ENCODE measurements at places on chromosomes 3 and 15.

- DNase-seq: no peak
Measured at GRCh38 chr15:39625856-39626255, 45.0 kb downstream of the THBS1 start.

- DNase-seq: no peak
Measured at GRCh38 chr3:89180334-89180733, 72.9 kb downstream of the EPHA3 start.

GRCh38 chr3:168973897-168974296, 689.6 kb downstream of the MECOM start:
- DNase-seq: no peak

GRCh38 chr15:21269121-21269520, 171.2 kb downstream of the POTEB3 start:
- no peak for DNase-seq

DNA sequence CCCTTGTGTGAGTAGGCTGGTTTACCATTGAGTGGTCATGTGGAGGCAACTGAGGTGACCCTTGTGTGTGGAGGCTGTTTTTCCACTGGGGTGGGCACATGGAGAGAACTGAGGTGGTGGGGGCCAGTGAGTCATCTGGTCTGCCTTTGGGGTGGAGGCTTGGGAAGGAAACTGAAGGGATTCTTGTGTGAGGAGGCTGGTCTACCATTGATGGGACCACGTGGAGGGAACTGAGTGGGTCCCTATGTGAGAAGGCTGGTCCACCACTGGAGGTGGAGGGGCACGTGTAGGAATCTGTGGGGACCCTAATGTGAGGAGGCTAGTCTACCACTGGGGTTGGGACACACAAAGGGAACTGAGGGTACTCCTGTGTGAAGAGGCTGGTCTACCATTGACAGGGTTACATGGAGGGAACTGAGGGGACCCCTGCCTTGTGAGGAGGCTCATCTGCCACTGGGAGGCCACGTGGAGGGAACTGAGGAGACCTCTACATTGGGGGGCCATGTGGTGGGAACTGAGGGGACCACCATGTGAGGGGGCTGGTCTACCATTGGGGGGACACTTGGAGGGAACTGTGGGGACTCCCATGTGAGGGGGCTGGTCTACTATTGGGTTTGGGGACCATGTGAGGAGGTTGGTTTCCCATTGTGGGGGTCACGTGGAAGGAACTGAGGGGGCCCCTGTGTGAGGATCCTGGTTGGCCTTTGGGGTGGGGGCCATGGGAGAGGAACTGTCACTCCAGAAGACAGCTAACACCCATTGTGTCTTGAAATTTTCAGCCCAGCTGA, 164.5 kb downstream of the WNT7A start:
- DNase-seq: no peak

- no peak for DNase-seq
Measured at GRCh38 chr3:14300721-14301399, 101.5 kb upstream of the SLC6A6 start.

- no peak for DNase-seq
Measured at GRCh38 chr3:119631516-119631915, 28.9 kb downstream of the POPDC2 start.

- no peak for DNase-seq
Measured at GRCh38 chr3:152606146-152606545, 228.8 kb upstream of the P2RY1 start.

GRCh38 chr3:34678575-34678974, 880.1 kb downstream of the PDCD6IP start:
- no peak for DNase-seq

- no peak for DNase-seq
Measured at GRCh38 chr15:47431501-47431900, 285.8 kb upstream of the SEMA6D start.

DNA sequence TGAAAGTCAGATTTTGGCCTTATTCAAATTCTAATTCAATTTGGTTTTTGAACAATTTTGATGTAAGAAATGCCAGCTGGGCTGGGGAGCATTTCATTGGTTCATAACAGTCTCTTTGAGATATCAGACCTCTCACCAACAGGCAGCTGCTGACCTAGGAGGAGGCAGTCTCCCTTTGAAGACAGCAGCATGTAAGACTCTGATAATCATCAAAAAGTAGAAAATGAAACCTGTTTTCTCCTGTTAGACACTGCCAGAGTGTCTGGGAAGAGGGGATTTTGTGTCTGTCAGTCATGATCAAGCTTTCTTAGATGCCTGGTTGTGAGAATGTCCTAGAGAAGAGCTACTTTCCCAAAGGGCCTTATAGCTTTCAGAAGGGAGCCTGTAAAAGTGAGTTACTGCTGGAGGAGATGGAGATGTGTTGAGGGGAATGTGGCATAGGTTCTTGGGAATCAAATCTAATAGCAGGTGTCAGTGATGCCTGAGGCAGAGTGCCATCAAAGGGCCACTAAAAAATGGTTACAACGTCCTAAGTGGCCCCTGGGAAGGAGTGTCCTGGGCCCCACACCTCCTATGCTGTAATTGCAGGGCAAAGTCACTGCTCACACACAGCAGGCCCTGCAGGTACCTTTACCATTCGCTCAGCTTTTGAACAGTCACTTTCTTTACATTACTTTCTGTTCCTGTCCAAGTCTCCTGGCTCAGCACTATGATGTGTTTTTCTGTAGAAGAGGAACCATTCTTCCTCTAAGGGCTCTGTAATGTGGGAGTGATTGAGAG, 43.1 kb downstream of the FSTL1 start:
- DNase-seq: no peak

GRCh38 chr15:62607643-62608042, 434.9 kb upstream of the TPM1 start:
- no peak for DNase-seq

- DNase-seq: no peak
Measured at GRCh38 chr3:124078953-124079911, 87.3 kb upstream of the ROPN1 start.

GRCh38 chr3:71432044-71432975, 151.2 kb downstream of the FOXP1 start:
- DNase-seq: no peak

DNA sequence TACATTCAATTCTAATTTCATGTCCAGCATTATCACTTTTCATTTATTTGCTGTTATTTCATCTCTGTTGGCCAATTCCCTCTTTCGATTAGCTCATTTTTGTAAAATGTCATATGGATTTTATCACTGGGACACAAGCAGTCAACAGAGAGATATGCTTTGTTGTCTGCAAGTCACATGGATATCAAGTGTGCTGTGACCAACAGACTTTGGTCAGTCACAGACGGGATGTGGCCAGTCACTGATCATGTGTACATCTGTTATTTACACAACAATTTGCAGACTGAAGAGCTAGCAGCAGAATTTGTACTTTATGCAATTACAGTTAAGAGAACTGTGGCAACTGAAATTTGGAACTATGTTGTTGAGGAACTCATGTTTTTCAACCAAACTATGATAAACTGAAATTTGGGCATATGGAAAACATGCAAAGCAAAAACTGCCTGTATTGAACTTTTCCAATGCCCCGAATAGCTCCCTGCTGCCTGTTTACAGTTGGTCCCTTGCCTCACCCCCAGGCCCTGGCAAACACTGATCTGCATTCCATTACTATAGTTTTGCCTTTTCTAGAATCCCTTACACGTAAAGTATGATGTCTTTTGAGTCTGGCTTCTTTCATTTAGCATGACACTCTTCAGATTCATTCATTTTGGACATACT, 104.4 kb downstream of the RPL22L1 start:
- no peak for DNase-seq

GRCh38 chr3:162770551-162770950, 1273.9 kb downstream of the OTOL1 start:
- no peak for DNase-seq

GRCh38 chr3:183022936-183023516, 42.7 kb upstream of the DCUN1D1 start:
- DNase-seq: no peak

GRCh38 chr3:154954757-154955156, 125.4 kb upstream of the MME start:
- DNase-seq: no peak

GRCh38 chr15:33045066-33045810, 149.3 kb downstream of the FMN1 start:
- no peak for DNase-seq

GRCh38 chr3:194972641-194973040, 287.0 kb downstream of the FAM43A start:
- DNase-seq: no peak

DNA sequence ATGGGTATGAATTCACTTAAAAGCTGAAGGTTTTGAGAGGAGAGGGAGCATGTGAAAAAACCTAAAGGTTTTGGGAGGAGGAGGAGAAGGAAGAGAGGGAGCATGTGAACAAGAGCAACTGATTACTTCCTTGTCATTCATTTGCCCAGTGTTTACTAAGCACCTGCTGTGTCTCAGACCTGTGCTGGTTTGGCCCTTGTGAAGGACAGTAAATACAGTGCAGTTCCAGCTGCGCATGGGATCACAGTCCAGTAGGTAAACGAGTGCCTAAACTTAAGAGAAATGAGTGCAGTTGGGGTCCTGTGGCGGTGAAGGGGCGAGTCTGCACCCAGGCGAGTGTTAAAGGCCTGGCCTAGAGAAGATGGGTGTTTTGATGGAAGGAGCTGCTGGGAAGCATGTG, 38.6 kb downstream of the IGF1R start:
- no peak for DNase-seq

DNA sequence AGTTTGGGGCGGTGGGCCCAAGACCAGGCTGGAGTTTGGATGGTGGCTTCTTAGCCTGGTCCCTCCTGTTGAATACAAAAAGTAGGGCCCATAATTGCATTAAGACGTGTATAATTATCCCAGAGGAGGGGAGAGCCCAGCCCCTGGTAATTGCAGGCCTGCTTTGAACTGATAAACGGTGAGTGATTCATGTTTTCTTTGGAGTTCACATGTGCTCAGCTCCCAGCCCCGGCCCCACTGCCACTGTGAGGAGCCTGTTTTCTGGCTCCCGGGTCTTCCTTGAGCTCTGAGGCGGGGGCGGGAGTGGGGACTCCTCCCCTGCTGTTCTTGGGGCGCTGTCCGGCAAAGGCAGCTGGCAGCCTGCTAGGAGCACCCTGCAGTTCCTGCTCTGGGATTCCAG, 3.1 kb downstream of the PLXNA1 start:
- no peak for DNase-seq

DNA sequence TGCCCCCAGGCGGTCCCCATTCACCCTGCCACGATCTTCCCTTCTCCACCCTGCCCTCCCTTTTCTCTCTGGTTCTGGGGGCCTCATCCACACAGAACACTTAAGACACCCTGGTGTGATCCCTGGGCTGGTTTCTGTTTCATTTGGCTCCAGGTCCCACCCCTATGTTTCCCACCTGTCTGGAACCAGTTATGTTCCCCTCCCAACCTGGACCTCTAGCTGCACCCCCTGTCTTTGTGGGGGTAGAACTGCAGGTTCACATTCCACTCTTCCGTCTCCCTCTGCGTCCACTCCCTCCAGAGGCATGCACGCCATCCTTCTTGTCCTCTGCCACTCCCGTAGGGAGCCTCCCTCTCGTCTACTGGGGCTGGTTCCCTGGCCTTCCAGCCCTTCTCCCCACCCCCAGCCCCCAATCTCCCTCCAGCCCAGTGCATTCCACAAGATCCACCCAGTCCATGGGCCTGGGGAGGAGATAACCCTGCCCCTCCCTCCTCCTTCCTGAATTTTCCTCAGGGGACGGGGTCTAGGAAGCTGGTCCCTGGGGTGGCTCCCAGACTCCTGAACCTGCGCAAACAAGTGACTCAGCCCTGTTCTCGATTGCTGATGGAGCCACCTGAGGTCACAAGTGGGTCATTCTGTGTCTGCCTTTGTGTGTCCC, 73.8 kb downstream of the ABTB1 start:
- no peak for DNase-seq

GRCh38 chr3:173556546-173556945, 159.0 kb downstream of the NLGN1 start:
- no peak for DNase-seq

DNA sequence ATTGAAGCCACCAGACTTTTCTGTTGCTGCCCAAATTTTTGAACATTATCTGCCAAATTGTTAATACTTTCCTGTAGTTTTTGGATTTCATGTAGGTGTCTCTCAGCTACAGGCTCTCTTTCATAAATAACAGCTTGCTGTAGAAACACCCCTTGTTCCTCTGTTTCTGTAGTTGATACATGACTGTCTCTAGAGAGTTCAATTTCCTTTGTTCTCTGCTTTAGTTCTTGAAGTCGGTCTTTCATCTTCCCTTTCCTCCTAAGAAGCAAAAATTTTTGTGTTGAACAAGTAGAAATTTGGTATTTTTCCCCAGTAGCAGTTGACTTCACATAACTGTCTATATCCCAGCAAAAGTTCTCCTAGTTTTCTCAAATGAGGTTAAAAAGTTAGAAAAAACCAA, 13.4 kb downstream of the STX19 start:
- DNase-seq: no peak

DNA sequence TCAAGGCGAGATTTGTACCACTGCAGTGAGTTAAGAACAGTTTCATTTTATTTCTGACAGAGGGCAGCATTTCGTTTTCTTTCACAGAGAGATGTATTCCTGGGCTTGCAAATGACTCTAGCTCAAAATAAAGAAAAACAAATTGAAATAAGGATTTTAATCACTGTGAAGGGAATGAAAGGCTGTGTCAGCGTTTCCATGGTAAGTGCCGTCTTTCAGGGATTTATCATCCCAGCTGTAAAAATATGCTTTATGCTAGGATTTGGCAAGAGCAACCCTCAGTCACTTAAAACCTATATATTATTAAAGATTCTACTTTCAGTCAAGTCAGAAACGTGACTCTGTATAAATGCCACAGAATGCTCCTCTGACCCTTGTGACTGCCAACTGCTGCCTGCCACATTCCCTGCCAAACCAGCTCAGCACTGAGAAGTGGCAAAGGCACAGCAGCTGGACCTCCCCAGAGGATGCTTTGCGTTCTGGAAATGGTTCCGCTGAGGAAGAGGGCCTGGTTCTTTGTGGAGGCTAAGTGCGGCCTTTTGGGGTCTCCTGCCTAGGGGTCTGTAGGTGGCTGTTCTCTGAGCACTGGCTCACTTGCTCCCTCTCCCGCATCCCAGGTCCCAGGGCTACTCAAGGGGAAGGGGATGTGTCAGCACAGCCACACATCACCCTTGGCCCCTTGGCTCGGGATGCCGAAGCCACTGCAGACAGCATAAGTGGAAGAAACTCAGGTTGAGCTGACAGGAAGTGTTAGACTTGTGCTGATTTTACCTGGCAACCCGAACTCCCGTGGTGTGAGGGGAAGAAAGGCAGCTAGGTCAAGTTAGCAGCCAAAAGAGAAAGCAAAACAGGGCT, 56.6 kb upstream of the POMGNT2 start:
- DNase-seq: peak; percentile 5

- no peak for DNase-seq
Measured at GRCh38 chr15:66145726-66146182, 107.8 kb downstream of the MEGF11 start.

- no peak for DNase-seq
Measured at GRCh38 chr15:66042624-66043023, 173.3 kb downstream of the RAB11A start.

DNA sequence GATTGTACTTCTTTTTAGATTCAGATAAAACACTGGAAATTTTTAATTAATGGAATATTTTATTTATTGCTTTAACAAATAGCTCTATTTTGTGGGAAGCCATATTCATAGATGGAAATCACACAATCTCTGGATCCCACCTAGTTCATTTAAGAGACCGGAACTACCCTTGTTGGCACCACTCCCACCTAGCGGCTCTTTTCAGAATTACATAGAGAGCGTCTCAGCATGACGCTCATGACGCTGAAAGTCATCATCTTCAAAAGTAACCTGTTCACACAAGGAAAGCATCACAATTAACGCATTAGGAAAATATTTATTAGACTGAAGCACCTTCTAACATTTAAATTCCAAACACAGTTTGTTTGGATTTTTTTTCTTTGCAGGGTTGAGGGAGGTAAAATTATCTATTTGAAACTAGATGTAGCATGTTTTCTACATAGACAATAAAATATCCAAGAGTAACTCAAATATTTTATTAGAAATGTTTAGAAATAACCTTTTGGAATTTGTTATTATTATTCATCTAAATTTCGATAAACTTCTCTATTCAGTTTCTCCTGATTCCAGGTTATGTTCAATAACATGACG, 214.9 kb upstream of the ARRDC4 start:
- no peak for DNase-seq
